T-helper 2 cell treated with Interferon-gamma antibody and Interleukin-4, amounts not matched to agents 5 μg/mL and 100 μg/mL, for 36 hours (primary cell): ENCODE measurements at places on chromosomes 13 and 19.

DNA sequence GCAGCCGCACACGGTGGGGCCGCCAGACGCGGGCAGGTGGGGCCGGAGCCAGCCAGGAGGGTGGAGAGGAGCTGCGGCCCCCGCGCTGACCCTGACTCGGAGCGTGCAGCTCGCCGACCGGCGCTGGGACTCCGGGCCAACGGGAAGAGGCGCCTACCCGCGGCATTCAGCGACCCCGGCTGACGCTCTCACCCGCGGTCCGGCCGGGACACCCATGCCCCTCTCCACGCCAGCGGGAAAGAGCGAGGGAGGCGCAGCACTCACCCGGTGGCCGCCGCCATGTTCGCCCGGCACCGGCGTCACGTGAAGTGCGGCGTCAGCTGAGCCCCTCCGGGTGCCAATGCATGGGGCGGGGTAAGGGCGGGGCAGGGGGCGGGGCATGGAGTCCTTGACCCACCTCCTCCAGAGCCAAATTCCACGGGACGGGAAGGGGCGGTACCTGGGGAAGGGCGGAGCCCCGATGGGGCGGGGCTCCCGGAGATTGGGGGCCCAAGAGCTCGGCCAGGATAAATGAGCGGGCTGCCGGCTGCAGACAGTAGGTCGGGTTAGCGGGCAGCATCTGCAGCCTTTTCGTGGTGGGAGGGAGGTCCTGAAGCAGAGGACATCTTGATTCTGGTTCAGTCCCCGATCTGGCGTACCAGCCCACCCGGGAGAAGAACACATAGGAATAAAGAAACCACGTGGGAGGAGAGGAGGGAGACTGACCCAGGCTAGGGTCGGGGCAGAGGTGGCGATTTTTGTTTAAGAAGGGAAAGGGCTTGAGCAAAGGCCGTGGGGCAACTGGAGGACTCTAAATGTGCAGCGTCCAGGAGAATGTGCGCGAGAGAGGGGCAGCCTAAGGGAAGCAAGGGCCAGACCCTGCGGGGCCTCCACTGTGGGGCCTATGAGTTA, at the start of gene PEPD:
TSS of gene PEPD (minus strand) at position 312 of the 891 bp plus-strand sequence. CDS start at position 281, 31 bp downstream.
- DNase-seq = peak; percentile 76

DNA sequence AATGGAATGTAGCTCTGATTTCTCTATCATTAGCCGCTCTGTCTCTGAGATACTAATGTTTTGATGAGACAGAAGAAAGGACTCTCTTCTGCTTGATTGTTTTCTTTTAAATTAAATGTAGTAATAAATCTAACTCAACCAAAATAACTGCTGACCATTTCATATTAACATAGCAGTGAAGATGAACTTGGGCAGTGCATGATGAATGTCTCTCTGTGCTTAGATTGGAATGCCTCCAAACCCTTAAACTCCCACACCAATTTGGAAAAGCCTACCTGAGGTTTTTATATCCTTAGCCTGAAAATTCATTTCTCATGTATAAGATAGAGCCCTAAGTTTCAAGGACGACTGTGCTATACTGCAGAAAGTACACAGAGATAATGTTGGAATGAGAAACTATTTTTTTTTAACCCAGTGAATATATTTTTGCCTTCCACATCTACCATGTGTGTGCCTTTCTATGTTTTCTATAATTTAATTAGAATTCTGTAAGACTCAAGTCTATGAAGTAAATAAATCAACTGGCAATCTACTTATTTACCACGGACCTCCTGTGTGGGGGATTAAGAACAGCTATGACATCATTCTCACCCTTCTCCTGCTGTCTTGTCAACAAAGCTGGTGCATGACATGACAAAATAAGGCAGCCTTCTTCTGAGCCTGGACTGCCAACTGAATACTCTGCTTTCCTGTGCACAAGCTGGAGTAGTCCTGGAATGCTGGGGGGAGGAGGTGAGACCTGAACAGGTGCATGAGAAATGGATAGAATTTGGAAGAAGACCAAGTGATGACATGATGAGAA, 155.5 kb downstream of the FGF9 start:
- no peak for DNase-seq

DNA sequence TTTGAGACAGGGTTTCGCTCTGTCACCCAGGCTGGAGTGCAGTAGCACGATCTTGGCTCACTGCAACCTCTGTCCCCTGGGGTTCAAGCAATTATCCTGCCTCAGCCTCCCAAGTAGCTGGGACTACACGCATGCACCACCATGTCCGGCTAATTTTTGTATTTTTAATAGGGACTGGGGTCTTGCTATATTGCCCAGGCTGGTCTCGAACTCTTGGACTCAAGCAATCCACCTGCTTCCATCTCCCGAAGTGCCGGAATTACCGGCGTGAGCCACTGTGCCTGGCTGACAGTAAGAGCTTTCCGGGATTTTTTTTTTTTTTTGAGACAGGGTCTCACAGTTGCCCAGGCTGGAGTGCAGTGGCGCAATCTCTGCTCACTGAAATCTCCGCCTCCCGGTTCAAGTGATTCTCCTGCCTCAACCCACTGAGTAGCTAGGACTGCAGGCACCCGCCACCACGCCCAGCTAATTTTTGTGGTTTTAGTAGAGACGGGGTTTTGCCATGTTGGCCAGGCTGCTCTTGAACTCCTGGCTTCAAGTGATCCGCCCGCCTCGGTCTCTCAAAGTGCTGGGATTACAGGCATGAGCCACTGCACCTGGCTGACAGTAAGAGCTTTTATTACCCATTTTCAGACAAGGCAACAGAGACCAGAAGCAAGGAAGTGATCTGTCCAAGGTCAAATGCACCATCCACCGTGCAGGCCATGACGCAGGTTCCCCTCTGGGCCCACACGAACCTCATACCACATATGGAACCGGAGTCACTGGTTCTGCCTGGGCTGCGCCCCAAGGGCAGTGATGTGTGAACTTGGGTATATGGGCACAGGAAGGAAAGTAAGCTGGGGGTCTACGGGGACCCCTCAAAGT, 21.0 kb downstream of the RFX1 start:
- DNase-seq = no peak

DNA sequence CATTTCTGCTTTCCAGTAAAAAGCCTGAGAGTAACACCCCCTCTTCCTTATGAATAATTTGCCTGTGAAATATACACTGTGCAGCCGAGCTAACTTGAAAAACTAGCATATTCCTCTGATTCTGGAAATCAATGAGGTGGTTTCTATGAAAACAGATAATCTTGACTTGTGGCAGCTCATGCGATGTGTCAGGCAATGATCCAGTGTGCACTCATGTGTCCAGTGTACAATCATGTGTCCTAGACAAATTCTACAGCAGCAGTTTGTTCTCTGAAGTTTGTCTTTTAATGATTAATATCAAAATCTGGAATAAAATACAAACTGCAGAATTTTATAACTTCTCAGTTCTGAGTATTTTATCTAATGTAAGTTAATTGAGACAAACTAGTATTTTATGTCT, 2213.9 kb upstream of the PCDH20 start:
- no peak for DNase-seq

GRCh38 chr13:42395086-42395821, 123.3 kb downstream of the AKAP11 start:
- peak; percentile 49 for DNase-seq

- no peak for DNase-seq
These were observed 3.8 kb downstream of the UBL3 start for GRCh38 chr13:29846475-29847256.

DNA sequence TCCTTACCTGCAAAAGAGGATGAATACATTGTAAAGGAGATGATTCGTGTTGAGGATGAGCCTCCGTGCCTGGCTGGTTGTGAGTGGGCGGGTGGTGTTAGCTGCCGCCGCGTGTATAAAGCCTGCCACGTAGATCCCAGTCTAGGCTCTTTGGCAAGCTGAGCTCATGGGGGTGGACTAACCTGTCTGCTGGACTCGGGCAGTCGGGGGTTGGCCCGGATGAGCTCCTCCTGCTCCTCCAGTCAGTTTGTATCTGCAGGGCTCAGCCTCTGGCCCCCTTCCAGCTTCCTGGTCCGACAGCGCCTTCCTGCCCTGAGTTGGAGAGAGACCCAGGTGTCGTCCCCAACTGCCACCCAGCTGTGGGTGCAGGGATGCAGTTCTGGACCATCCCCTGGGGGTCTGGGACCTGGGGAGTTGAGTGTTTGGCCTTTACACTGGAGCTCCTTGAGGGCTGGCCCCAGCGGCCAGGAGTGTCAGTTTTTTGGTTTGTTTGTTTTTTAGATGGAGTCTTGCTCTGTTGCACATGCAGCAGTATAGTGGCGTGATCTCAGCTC, 20.9 kb downstream of the TECR start:
- DNase-seq = no peak

DNA sequence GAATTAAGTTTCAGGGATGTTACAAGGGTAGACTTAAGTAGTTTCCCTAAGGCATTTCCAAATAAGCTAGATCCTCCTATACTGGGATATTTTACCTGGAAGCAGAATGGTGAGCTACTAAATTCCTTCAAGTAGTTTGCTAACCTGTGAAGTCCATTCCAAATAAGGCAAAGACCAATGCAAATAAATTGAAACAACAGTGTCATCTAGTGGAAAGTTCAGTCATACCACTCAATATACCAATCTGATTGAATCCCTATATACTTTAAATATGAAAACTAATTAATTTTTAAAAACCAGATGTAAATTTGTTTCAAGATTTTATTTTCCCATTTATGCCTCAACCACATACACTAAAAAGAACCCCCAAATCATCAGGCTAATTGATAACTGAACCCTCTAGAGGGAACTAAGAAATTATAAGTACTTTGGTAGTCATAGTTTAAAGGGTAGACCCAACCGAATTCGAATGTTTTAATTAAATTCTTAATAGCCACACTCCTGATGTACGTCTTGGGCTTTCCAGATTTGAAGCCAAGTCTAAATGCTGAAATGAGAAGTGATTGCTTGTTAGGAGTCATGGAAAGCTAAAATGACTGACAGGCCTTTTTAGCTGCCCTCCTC, 223.7 kb downstream of the TBC1D4 start:
- no peak for DNase-seq

- no peak for DNase-seq
These were observed 222.8 kb upstream of the OBI1 start for GRCh38 chr13:78881751-78882150.

- DNase-seq = no peak
These were observed 151.0 kb upstream of the TMTC4 start for GRCh38 chr13:100825557-100825956.

- peak; percentile 73 for DNase-seq
These were observed 781 bp downstream of the QPCTL start for GRCh38 chr19:45693106-45693788.

GRCh38 chr19:14135985-14136508, 342 bp downstream of the ASF1B start:
- no peak for DNase-seq

DNA sequence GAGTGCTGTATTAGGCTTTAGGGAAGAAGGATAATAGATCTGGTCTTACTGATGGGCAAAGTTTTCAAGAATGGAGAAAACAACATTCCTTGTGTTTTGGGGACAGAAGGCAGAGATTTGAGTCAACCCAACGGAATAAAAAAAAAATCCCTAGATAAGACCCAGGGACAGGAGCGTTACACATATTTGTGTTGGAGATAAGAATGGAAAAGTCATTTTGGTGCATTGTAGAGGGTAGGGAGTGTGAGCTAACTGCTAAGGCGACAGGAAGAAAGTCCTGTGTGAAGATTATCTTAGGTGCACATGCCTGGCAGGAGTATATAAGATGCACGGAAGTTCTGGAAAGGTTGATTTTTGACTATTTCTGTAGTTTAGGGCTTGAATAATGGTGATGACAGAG, 450.3 kb upstream of the ARGLU1 start:
- DNase-seq = no peak

DNA sequence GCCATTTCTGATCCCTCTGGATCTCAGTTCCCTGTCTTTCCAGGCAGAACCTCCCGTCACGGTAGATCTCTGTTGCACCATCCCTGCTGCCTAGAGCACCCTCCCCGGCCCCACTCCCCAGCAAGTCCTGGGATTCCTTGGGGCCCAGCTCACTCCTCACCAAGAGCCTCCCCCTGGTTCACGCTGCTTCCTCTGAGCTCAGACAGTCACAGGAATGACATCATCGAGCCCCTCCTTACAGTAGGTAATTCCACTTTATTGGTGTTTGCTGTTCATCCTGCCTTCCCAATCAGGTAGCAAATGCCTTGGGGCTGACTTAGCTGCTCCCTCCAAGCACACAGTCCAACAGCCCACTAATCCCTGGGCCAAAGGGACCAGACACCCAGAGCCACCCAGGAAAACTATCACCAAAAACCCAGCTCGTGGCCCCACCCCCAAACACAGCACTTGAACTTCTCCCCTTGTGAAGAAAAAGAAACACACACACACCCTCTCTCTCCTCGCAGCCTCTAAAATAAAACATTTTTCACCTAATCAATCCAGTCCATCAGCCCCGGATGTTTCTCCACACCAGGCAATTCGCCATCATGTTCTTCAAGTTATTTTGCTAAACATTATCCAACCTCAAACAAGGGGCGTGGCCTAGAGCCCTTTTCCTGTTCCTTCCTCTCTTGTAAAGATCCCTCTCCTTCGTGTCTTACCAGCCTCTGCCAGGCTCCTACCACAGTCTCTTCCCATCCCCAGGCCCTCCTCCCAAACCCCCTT, 2.5 kb downstream of the NAPA start:
- no peak for DNase-seq

GRCh38 chr13:33058776-33059327, 42.6 kb downstream of the KL start:
- no peak for DNase-seq

GRCh38 chr13:99045396-99045795, 67.5 kb upstream of the DOCK9 start:
- DNase-seq = no peak

DNA sequence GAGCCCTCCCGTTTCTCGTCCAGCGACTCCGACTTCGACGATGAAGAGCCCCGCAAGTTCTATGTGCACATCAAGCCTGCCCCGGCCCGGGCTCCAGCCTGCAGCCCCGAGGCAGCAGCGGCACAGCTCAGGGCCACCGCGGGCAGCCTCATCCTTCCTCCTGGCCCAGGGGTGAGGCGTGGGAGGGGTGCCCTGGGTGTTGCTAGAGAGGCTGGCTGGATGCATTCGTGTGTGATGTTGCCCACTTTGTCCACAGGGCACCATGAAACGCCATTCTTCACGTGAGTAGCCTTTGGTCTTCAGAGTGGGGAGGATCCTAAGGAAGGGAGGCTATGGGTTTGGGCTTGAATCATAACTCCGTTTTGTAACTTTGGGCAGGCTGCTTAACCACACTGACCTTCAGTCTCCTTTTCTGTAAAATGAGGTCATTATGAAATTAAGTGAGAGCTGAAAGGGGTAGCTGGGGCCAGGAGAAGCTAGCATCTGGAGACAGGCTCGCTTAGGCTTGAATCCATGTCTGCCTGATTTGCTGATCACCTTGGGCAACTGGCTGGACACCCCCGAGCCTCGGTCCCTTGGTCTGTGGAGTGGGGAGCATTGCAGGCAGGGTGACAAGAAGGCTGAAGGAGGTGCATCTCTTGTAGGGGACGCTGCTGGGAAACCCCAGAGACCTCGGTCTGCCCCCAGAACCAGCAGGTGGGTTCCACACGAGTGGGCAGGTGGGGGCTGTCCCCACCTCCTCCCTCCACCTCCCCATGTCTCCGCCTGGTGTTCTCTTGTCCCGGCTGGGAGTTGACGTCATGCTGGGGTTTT, 18.7 kb upstream of the B3GNT3 start:
- no peak for DNase-seq

GRCh38 chr19:18672606-18673337, 10.7 kb upstream of the CRTC1 start:
- no peak for DNase-seq

- peak; percentile 14 for DNase-seq
These were observed 666 bp downstream of the BIVM start for GRCh38 chr13:102799426-102800144.
